ENCODE measurements at places on chromosomes 13 and 19. TPM values are rescaled to one million over a fixed set of nuclear protein-coding genes. Genes with fewer than 3 reads are reported as not detected.

The CFAP97D2 gene
- not detected for total RNA-seq

The EMC10 gene
- 74.7 TPM for total RNA-seq

The TBCB gene
- total RNA-seq: 135 TPM

The TUBA3C gene
- not detected for total RNA-seq

The PET100 gene
- total RNA-seq: 110 TPM

The PCDH17 gene
- total RNA-seq: not detected

The RYR1 gene
- 1.4 TPM for total RNA-seq

The ZNF536 gene
- not detected for total RNA-seq

The PRR20E gene
- total RNA-seq: not detected

The SIX5 gene
- 2.5 TPM for total RNA-seq

The IL17D gene
- total RNA-seq: 0.84 TPM

The CACNA1A gene
- total RNA-seq: 0.20 TPM

The ATP8A2 gene
- 0.63 TPM for total RNA-seq
